ENCODE measurements at places on chromosomes 2 and 18.

DNA sequence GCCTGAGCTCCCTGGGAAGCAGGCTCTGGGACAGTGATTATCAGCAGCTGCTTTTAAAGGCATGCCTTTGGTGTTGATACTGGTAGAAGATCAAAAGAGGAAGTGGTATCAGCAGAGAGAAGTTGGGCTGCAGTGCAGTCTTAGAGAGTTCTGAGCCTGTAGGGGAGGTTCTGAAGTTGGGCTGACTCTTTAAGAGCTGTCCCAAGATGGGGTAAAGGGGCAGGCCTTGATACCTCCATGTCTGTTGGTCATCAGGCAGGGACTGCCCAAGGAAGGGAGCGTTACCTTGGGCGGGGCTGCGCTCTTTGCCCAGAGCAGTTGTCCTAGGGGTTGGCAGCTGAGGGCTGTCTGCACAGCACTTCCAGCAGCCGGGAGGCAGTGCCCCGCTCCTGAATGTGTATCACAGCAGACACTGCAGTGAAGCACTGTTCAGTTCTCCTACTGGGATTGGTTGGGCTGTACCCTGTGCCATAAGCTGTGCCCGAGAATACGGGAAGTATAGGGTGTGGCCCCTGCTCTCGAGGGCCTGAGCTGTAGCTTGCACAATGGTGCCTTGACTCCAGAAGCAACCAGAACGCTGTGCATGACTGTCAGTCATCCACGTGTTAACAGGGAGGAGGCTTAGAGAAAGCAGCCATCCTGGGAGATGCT lies 177.0 kb downstream of the CTIF start:
- DNase-seq = no peak

DNA sequence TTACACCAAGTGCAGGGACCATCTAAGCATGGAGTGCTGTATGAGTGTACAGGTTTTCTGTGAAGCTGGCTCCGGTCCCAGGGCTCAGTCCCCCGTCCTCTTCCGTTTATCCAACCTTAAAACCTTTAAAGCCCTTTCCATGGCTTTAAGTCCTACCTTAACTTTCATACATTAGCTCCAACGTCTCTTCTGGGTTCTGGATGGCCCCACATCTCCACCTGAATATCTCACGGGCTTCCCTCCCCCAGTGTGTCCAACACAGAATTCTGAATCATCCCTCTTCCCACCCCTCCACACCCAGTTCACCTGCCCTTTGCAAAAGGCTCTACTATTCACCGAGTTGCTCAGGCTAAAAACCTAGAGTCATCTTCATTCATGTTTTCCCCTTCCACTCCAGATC lies 12.8 kb downstream of the ARHGAP25 start:
- no peak for DNase-seq

GRCh38 chr2:16640001-16640700 lies 25.5 kb downstream of the CYRIA start:
- no peak for DNase-seq

DNA sequence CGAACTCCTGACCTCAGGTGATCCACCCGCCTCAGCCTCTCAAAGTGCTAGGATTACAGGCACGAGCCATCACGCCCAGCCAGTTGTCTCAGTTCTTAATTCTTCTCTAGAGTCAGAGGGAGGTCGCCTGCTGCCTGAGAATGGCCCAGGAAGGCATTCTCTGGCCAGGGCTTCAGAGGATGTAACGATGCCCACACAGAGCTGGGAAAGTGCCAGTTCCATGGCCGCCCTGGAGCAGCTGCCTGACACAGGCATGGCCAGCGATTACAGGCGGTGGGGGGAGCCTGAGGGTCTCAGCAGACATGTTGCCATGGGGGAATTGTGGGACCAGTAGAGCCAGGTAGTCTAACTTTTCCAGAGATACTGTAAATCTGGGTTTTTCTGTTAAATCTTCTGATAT lies 25.6 kb upstream of the DNMT3A start:
- DNase-seq = no peak

GRCh38 chr2:99980176-99980575 lies 162.2 kb downstream of the AFF3 start:
- DNase-seq = no peak

DNA sequence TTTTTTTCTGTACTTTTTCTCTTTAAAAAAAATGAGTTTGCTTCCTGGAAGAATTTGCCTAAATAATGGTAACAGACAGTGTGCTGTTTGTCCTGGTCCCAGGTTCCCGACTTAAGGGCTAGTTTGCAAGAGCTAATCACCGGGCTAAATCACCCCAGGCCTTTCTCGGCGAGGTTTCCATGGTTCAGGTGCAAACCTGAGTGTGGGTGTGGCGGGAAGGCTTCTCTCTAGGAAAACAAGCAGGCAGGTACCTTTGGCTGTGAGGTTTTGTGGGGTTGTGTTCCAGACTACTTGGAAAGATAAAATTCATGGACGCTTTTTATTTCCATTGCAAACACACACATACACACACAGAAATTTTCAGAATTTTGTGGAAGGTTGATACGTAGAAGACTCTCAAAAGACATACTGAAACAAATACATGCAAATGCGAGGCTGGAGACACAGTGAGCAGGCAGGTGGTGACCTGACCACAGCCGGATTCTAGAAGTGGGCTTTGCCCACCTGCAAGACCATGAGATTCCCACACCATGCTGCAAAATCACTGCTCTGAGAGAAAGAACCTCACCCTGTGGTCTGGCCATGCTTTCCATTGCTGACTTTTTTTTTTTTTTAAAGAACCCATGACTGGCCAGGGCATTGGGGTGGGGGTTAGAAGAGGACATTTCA lies 815 bp downstream of the CNDP1 start:
- no peak for DNase-seq

- no peak for DNase-seq
These were observed at the start of gene TMEM178A for GRCh38 chr2:39665811-39666490. Gene TMEM178A, plus strand, starts transcription at chr2:39665917. Its CDS starts 58 bp downstream, at chr2:39665975.

DNA sequence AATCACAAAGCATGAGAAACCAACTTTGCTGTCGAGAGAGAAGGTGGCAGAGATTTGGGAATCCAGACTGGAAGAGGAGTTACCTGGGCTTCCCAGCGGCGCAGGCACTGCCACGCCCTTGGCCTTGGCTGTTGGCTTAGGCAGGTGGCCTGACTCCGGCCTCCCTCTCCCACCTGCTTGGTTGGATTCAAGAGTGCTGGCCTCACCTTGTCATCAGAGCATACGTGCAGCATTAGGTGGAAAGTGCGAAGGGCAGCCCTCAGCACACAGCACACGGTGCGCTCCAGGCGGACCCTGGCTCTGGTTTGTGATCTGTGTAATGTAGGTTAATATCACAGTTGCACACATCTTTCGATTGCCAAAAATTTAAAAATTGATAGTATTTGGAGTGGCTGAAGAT lies 19.2 kb upstream of the ASB1 start:
- no peak for DNase-seq

Measured in NCI-H2227 treated with DMSO at 0.1 percent for 48 hours (cell line).